ENCODE measurements at places on chromosomes 13 and 19.

GRCh38 chr19:1360818-1361461 is 22.8 kb upstream of the NDUFS7 start:
- DNase-seq, result no peak

GRCh38 chr13:77846173-77846572 is 72.5 kb downstream of the EDNRB start:
- DNase-seq, result no peak

DNA sequence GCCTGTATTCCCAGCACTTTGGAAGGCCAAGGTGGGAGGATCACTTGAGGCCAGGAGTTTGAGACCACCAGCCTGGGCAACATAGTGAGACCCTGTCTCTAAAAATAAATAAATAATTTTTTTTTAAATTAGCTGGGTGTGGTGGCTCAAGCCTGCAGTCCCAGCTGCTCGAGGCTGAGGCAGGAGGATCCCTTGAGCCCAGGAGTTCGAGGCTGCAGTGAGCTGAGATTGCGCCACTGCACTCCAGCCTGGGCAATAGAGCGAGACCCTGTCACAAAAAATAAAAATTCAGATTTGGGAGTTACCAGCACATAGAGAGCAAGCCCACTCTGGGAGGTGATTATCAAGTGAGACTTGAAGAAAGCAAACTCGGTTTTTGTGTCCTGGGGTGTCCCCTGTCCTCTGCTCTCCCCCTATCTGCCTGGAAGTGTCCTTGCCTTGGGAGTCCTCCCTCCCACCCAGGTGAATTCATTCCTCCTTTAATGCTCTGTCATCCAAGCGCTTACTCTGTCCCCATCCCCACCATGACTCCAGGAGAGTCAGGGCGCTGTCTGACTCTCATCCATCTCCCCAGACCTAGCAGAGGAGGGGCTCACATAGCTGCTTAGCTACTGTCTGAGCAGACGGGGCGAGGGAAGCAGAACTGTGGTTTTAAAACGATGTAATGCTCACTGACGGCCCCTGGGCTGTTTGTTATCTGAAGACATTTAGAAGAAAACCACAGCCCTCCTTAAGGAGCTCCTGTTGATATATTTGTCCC is 146.8 kb downstream of the STK24 start:
- no peak for DNase-seq

- no peak for DNase-seq
Observed at GRCh38 chr13:84571264-84571663, 689.0 kb upstream of the SLITRK1 start.

- no peak for DNase-seq
Observed at GRCh38 chr13:39418424-39418823, 184.6 kb downstream of the LHFPL6 start.

GRCh38 chr19:48183356-48183755 is 12.9 kb downstream of the ZSWIM9 start:
- no peak for DNase-seq

DNA sequence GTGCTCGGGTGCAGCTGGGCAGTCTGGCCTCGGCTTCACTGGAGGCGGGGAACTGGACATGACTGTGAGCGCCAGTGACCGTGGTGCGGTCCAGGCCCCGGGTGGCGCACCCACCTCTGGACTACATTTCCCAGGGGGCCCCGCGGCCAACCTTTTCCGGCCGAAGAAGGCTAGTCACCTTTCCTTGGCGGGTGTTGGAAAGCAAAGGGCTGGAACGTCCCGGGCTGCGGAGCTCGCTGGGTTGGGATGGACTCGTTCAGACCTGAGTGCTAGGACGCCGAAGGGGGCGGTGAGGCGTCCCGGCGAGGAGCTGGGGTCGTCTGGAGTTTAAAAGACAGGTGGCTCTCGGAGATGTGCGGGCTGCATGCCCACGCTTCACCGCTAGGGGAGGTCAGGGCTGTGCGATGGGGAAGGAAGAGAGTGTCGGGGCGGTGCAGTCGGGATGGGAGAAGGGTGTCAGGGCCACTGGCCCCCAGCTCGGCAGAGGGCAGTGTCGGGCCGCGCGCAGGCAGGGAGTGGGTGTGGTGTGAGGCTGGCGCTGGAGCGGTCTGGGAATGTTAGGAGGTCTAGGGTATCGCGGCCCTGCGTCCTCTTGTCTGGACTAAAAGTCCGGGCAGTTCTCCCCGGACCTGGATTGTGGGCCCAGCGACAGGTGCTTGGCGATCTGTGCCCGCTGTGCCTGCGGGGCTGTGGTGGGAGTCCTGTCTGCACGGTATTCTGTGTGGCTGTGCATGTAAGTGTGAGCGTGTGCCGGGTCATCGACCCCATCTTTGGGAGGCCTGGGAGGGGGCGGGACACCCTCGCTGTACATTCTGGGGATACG is 57.1 kb downstream of the ZNF568 start:
- no peak for DNase-seq

GRCh38 chr13:98041081-98041820 is 87.8 kb downstream of the IPO5 start:
- no peak for DNase-seq

- no peak for DNase-seq
Observed at GRCh38 chr13:20988033-20988908, 73.1 kb downstream of the LATS2 start.

GRCh38 chr13:26950546-26950945 is 190.0 kb upstream of the GPR12 start:
- DNase-seq, result no peak

DNA sequence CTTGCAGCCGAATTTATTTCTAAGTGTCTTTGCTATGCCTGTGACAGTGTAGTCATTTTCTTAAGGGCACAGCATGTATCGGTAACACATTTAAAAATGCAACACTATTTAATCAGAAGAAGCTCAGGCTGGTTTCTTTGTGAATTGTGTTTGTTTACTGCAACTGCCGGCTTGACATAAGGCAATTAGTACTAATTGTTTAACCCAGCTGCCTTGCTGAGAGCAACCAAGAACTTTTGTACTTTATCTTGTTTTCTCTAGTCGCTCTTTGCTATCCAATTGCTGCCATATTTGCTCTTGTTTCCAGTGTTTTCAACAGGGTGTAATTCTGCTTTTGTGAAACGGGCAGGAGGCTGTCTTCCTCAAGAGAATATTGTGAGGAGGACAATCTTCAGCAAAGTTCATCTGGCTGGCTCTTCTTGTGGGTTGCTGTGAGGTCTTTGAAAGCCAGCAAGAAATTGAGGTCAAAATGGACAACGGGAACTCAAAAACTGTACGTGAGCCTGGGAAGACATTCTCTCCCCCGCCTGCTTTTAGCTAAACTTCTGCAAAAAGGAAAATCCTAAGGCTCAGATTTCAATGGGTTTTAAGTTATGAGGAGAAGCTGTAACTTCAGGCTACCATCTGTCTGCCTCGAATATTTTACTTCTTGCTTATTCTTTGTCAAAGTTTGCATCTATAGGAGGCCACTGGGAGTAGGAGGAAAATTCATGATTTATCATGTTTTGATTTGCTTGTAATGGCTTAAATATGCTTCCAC is 75.8 kb upstream of the TSHZ3 start:
- DNase-seq, result no peak

GRCh38 chr13:89628567-89628966 is 1718.9 kb upstream of the MIR17HG start:
- no peak for DNase-seq

GRCh38 chr19:18298601-18299000 is 17.2 kb upstream of the JUND start:
- DNase-seq, result no peak

- no peak for DNase-seq
Observed at GRCh38 chr13:33797622-33798021, 20.3 kb upstream of the RFC3 start.

DNA sequence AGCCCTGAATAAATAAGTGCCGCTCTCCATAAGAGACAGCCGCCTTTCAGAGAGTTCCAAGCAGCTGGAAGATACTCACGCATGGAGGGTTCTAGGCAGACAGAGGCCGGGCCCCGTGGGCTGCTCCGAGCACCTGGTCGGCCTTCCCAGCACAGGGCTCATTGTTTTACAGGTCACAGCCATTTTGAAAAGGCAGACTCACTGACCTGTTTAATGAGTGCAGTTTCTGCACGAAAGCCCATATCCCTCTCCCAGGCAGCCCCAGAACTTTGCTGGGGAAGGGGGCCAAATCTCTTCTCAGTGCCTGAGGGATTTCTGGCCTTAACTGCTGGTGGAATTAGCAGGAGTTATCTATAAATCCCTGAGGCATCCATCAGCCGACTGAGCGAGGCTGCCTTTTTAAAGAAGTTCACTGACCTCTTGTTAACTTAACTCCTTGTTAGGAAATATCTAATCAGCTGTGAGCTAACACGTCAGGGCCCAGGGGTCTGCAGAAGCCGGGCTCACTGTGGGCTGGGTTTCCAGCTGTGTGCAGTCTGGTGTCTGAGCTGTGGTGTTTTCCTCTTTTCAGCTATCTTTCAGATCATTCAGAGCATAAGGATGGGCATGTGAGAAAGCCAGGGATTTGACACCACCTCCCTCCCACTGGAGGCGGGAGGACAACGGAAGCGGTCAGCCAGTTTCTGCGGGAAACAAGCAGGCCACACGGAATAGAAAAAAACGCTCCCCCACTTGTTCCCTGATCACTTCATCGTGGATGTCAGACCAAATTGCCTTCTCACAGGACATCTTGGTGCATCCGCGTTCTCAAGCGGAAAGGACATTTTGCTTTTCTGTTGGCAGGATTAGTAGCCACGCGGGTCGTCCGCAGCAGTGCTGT is 23.3 kb downstream of the SERP2 start:
- no peak for DNase-seq

DNA sequence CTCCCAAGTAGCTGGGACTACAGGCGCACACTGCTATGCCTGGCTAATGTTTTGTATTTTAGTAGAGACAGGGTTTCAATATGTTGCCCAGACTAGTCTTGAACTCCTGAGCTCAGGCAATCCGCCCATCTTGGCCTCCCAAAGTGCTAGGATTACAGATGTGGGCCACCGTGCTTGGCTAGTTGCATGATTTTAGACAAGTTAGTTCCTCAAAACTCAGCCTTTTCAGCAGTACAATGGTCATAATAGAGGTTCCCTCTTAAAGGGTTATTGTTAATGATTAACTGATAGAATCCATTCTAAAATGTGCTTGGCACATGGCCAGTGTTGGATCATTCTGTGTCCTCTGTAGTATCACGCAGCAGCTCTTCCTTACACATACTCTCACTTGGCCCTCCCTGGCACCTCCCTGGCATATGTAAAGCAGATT is 19.5 kb upstream of the IFT88 start:
- no peak for DNase-seq

- peak; percentile 2 for DNase-seq
Observed at GRCh38 chr13:25901460-25902376, 150.1 kb downstream of the SHISA2 start.

DNA sequence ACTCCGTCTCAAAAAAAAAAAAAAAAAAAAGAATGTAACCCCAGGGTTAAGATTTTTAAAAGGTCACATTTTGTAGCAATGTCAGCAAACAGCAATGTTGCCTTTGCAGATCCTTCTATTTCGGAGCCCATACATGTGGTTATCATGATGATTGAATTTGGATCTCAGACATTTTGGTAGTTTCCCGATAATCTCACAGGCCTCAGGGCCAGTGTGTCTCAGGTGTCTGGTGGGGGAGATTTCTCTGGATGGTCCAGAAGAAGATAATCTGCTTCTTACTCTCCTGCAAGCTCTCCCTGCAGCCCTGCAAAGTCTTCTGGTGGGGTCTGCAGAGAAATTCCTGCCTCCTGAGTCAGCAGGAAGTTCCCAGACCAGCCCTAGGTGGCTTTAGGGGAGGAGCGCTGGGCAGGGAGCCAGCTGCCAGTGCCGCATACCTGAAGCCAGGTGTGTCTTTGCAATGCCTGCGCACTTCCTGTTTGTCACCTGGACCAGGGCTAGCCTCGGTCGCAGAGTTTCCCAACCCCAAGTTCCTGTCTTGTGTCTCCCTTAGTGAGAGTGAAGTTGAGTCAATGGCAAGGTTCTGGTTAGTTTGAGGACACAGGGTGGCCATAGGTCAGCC is 1.4 kb downstream of the SH2D3A start:
- DNase-seq, result peak; percentile 70

GRCh38 chr13:24288870-24289269 is 20.5 kb upstream of the C1QTNF9 start:
- DNase-seq, result no peak

DNA sequence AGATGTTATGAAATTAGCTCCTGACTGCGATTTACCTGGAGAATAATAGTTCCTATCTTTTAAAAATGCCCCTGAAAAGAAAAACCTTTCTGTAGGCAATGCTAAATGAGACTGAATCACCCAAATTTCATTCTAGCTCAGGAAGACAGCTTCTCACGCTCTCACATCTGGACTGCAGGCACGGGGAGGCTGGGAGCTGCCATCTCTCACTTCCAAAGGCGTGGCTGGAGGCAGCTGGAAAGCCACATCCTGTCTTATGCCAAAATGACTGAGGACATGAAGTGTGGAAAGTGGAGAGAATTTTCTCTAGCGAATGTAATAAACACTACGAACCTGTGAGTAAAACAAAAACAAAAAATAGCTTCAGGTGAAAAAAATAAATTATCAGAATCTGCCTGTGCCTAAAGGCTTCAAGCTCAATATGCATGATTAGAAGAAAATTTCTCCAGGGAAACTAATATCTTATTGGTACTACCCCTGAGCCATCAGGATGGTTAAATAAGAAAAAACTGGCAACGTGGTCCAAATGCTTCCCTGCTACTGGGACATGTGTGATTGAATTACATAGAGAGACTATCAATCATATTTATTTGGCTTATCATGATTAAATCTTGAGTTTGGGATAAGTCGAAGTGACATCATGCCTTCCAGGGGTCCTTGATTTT is 58.1 kb upstream of the UBL3 start:
- DNase-seq, result no peak

DNA sequence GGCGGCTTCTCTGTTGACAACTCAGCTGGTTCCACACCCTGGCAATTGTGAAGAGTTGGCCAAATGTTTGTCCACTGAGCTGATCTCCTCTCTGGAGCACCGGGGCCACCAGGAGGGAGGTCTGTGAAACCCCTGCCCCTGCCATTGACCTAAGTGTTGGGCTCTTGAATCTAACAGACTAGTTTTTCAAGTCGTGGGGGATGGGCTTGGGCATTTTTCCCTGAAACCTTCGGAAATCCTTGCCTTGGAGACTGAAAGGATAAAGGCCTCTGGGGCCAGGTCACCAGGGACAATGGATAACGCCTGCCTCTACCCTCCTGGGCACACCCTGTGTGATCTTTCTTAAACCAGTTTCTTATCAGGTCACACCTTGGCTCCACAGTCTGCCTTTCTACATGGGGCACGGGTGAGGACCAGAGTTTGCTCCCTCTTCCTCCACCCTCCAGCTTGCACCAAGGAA is 881 bp downstream of the GEMIN7 start:
- DNase-seq, result no peak

DNA sequence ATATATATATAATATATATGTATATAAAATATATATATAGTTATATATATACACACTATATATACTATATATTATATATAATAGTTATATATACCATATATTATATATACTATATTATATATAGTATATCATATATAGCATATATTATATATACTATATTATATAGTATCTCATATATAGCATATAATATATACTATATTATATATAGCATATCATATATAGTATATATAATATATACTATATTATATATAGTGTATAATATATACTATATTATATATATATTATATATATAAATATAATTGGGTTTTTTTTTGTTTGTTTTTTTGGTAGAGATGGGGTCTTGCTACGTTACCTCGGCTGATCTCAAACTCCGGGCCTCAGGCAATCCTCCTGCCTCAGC is 11.6 kb upstream of the HNRNPL start:
- no peak for DNase-seq
